ENCODE measurements at places on chromosomes 1 and 21. TPM values are rescaled to one million over a fixed set of nuclear protein-coding genes. Genes with fewer than 3 reads are reported as not detected.

The RNU1-2 gene
- polyA plus RNA-seq, result not detected

- DNase-seq, result no peak
Measured at GRCh38 chr1:99738858-99739465, 27.5 kb downstream of the FRRS1 start.

DNA sequence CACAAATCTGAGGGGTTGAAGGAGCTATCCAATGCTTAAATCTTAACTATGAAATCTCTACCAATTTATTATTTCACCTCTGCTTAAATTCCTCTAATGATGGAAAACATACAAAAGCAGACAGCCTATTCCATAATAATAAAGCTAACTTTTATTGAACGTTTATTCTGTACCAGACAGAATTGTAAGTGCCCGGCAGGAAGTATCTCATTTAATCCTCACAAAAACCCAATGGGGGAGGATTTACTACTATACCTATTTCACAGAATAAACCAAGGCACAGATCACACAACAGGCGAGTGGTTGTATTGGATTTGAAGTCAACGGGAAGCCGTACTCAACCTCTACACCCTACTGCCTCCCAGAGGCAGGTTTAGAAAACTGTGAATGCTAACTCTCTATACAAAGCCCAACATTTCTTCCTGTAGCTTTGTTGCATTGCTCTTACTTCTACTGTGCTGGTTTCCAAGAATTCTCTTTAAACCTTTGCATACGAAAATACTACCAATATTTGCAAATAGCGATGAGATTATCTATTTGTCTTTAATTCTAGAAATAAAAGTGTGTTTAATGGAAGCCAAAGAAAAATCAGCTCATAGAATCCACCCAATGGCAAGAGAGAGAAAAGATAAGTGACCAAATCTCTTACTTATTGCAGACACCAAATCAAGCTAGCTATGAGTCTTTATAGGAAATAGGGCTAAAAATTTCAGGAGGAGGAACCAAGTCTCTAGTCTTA lies 33.5 kb upstream of the C1orf53 start:
- DNase-seq, result peak; percentile 49

- no peak for DNase-seq
Measured at GRCh38 chr21:31331231-31331630, 12.8 kb downstream of the TIAM1 start.

The FHAD1 gene
- 1.5 TPM for polyA plus RNA-seq

DNA sequence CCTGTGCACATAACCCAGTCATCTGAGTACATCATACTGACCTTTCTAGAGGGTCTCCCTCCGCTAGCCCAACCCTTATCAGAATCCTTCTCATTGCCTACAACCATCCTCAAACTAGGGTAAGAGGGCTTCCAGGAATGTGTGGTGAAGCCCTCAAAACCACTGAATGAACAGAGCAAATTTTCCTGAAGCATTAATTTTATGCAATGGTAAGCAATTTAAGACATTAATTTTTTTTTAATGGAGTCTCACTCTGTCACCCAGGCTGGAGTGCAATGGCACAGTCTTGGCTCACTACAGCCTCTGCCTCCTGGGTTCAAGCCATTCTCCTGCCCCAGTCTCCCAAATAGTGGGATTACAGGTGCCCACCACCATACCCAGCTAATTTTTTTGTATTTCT lies 86.1 kb upstream of the ZNF281 start:
- DNase-seq, result no peak

GRCh38 chr21:37751268-37751975 lies 164.8 kb downstream of the KCNJ6 start:
- DNase-seq, result no peak

The CRP gene
- not detected for polyA plus RNA-seq

GRCh38 chr1:22236166-22236565 lies 93.3 kb upstream of the WNT4 start:
- no peak for DNase-seq

DNA sequence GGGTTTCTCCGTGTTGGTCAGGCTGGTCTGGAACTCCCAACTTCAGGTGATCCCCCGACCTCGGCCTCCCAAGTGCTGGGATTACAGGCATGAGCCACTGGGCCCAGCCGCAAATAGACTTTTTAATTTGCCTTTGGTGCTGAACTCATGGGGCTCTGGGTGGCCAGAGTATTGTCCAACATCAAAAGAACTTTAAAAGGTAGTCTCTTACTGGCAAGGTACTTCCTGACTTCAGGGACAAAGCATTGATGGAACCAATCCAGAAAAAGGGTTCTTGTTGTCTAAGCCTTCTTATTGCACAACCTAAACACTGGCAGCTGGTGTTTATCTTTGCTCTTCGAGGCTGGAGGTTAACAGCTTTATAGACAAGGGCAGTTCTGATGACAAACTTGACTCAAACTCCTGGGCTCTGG lies 3.8 kb upstream of the KTI12 start:
- no peak for DNase-seq

DNA sequence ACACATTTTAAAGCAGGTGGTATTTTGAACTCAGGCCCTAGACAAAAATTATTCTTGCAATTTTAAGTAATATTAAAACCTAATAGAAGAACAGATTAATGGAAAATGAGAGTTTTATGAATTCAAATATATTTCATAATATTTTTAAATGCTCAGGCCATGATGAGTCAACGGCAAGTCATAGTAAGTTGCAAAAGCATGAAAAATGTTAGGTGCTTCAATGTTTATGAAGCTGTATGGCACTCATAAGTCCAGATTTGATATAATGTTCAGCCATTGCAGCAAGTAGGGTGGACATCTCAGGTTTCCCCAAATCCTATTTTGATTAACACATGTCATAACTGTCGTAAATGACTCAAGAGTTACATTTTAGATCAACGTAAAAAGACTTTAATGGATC lies 112.6 kb downstream of the GRIK1 start:
- no peak for DNase-seq

GRCh38 chr1:68085752-68086151 lies 35.3 kb upstream of the DIRAS3 start:
- DNase-seq, result no peak

The CTSK gene
- polyA plus RNA-seq, result 50.0 TPM

The OR2L2 gene
- not detected for polyA plus RNA-seq

The CRYBG2 gene
- polyA plus RNA-seq, result 0.07 TPM

The FALEC gene
- polyA plus RNA-seq, result 1.6 TPM

The HSD11B1 gene
- 0.26 TPM for polyA plus RNA-seq

The TNFAIP8L2 gene
- 2.5 TPM for polyA plus RNA-seq

The PTCH2 gene
- 5.8 TPM for polyA plus RNA-seq

The RPAP2 gene
- 14.3 TPM for polyA plus RNA-seq

GRCh38 chr21:33734818-33735217 lies 92.5 kb downstream of the ITSN1 start:
- no peak for DNase-seq

- DNase-seq, result no peak
Measured at GRCh38 chr1:67708606-67709005, 23.6 kb downstream of the GADD45A start.

The GIPC2 gene
- polyA plus RNA-seq, result 1.3 TPM

The COL24A1 gene
- polyA plus RNA-seq, result 12.4 TPM

The NUAK2 gene
- 0.89 TPM for polyA plus RNA-seq

GRCh38 chr21:37562920-37563640 lies 196.5 kb downstream of the DYRK1A start:
- DNase-seq, result no peak

DNA sequence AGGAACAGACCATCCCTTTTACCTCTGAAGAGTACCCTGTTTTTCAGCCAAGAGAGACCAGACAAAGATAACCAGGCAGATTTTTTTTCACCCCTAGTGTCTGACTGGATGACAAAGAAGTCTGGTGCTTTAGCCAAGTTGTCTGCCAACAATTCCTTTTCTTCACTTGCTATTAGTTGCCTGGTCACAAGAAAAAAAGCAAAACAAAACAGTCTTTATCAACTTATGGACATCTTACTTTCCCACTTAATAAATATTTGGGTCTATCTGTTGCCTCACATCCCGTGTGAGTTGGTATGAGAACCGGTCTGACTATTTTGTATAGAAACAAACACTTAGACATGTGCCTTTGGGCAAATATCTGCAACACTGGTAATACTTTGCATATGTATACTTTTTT lies 662.9 kb downstream of the PLPP3 start:
- peak; percentile 45 for DNase-seq
